ENCODE measurements at places on chromosomes 3 and 15.

- DNase-seq = no peak
These were observed 169.3 kb downstream of the GREM1 start for GRCh38 chr15:32887090-32887489.

DNA sequence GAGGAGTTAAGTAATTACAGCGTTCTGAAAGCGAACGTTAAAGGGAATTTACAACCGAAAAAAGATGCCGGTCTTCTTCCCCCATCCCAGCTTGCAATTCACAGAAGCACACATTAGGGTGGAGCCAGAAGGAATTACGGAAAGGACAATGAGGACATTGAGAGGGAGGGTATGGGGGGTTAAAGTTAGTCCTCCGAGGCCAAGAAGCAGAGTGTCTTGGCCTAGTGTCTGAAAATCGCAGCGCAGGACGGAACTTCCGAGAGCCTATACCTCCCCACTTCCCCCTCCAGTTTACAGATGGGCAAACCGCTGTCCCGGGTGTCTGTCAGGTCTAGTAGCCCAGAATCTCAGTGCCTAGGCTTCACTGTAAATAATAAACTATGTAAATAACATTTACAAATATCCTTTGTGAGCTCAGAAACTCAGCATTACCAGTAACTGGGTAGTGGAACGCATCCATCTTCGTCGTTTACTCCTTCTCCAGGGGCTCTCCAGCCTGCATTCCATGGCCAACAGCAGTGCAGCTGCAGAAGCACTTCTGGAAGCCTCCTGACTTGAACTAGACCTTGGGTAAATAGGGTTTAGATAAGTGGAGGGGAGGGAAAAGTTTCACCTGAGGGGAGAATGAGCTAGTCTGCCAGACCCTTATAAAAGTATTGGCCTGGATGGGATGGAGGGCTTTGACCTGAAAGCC, 922 bp downstream of the ADPRH start:
- no peak for DNase-seq

DNA sequence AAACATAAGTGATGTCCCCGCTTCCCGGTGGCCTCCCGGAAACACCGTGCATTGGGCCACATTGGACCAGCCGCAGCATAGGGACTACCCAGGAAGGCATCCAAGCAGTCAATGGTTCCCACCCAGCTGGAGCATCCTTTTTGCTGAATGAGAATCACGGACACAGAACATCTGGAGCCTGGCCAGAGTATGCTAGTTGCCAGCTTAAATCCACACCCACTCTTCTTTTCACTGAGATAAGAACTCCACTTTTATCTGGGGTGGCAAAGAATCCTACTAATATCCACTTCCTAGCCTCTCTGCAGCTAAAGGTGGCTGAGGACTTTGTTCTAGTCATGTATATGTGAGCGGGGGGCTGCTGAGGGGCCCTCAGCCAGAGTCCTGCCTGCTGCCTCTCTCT, 95.2 kb upstream of the PLXNA1 start:
- DNase-seq = no peak

- DNase-seq = no peak
These were observed at the start of gene LSMEM2 for GRCh38 chr3:50278880-50279224. Gene LSMEM2 (plus strand): TSS chr3:50279087. CDS start chr3:50279114, 27 bp downstream.

DNA sequence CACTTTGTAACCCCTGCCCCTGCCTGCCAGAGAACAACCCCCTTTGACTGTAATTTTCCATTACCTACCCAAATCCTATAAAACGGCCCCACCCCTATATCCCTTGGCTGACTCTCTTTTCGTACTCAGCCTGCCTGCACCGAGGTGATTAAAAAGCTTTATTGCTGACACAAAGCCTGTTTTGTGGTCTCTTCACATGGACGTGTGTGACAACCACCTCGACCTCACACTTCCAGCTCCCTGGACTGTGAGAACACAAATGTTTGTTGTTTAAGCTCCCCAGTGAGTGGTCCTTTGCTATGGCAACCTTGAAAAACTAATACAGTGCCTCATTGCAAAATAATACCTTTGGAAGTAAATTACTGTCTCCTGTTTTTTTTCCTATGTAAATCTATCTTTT, 299.2 kb upstream of the POU1F1 start:
- no peak for DNase-seq

DNA sequence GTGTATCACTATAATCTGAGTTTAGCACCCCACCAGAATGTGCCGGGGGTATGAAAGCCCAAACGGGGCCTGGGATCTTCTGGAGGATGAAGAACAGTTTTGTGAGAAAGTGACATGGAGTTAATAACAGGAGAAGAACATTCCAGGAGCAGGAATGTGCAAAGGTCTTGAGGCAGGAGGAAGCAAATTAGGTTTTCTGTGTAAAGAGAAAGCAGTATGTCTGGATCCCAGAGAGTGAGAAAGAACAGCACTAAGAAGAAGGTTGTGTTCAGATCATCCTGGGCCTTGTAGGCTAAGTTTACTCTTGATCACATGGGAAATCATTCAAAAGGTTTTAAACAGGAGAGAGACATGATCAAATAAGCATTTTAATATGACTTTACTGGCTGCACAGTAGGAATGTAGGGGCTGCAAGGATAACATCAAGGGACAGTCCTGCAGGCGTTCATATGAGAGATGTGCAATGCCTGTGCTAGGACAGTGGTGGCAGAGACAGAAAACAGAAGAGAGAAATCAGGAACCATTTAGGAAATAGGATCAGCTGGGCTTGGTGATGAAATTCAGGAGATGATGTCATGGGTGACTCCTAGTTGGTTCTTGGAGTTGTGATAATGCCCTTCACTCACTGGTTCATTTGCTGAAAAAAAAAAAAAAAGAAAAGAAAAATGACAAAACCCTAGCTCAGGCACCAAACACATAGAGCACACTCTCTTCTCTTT, 113.5 kb downstream of the TNIK start:
- no peak for DNase-seq

- no peak for DNase-seq
These were observed 2.9 kb upstream of the C15orf39 start for GRCh38 chr15:75198560-75199356.

- no peak for DNase-seq
These were observed 22.9 kb upstream of the TNFSF10 start for GRCh38 chr3:172546105-172546504.

DNA sequence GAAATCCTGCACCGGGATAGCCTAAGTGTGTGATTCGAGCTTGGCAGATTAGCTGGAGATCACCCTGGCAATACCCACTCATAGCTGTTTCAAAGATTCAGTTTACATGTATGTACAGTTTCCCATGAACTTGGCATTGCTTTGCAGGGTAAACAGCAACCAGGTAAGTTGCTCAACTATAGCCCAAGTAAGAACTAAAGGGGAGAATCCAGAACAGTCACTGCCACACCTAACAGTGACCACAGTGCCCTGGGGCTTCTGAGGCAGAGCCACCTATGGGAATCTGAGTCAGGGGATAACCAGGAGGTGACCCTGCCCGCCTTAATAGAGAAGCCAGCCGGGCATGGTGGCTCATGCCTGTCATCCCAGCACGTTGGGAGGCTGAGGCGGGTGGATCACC, 15.9 kb downstream of the CDAN1 start:
- DNase-seq = no peak

DNA sequence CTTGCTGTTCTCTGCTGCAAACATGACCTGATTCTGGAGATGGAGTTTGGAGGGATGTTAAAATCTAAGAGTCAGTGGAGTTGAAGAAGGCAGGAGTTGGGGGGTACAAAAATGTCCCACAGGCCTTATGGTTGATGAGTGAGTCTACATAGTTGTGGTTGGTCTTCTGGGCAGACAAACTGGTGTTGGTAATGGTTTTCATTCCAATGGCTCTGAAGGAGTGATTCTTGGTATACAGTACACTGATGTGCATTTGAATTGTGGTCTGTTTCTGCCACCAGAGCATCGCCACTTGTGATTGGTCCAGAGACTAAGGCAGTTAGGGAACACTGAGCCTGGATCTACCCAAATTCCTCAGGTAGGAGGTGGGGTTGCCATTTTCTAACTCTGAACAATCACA, 514.1 kb upstream of the CFAP20DC start:
- DNase-seq = no peak

- DNase-seq = no peak
These were observed 13.1 kb upstream of the DYNC1LI1 start for GRCh38 chr3:32583708-32584107.

DNA sequence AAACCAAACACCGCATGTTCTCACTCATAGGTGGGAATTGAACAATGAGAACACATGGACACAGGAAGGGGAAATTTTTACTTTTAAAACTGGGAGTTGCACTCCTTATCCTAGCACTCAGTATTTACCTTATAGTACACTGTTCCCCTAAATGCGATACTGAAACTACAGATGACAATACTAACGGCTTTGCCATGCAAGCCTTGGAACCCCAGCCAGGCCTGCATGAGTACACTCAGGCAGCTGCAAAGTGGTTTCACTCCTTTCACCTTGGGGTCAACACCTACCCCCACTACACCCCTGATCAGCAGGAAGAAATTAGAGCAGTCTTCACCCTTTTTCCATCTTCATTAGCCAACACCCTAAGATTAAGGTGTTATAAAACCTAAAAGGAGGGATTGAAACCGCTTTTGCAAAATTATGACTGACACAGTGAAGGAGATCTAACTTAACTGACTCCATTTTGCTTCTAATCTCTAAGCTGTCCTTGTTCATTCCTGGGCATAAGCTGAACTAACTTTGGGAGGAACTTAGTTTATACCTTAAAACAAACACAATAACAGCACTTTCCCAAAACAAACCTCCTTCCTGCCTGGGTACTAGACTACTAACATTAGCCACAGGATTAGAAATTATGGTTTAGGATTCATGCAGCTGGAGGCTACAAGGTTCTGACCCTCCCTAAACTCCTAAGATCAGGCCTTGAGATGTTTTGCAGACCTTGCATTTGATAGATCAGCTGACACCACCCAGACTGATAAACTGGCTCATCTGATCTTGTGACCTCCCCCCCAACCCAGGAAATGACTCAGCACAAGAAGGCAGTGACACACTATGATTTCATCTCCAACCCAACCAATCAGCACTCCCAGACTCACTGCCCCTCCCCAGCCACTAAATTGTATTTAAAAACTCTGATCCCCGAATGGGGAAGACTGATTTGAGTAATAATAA, 452.1 kb upstream of the PPP2R3A start:
- no peak for DNase-seq

DNA sequence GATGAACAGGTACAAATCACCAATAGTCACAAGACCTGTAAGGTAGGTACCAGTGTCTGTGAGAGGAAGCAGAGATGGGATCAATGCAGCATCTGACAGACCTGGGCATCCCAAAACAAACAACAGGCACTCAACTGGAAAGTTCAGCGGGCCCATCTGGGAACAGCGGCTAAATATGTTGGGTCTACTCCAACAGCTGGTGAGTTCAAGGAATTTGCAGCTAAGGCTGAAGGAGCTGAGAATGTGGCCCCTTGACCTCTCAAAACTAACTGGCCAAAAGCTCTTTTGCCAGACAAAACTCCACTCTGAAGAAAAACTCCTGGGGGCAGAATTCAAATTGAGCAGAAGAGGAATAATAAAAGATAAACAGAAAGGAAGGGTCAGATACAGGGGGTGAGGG, 24.4 kb downstream of the AVEN start:
- no peak for DNase-seq

DNA sequence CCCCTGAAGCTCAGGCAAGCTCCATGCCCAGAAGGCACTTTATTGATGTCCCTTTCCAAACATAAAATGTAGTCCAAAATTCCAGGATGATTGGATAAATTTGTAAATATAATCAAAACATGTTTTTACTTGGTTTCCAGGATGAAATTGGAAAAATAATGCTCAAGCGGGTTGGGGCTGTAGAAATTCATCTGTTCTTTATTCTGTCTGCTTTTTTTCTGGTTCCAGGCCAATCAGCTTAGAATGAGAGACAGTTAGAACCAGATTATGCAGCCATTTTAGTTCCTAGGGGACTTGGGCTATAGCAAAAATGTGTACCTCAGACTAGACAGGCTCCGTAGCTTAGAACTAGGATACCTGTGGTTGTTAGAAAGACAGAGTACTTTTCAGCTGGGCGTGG, 450.8 kb downstream of the MCTP2 start:
- no peak for DNase-seq

DNA sequence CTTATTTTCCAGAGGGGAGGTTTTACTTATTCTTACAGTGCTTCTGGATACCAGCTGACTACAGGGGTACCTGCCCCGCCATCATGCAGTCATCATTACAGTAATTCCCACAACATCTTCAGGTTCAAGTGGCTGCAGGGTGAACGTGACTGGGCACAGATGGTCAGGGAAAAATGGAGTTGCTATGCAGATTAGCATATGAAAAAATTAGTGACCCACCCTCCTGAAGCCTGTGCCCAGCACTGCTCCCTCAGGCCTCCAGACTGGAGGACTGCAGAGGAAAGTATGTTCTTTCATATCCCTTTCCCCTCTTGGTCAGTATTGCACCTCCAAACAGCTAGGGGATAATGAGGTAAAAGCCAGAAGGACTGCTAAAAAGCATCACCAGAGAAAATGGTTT, 937.9 kb downstream of the TUSC7 start:
- DNase-seq = no peak

- no peak for DNase-seq
These were observed 872 bp downstream of the DLEC1 start for GRCh38 chr3:38039899-38040261.

DNA sequence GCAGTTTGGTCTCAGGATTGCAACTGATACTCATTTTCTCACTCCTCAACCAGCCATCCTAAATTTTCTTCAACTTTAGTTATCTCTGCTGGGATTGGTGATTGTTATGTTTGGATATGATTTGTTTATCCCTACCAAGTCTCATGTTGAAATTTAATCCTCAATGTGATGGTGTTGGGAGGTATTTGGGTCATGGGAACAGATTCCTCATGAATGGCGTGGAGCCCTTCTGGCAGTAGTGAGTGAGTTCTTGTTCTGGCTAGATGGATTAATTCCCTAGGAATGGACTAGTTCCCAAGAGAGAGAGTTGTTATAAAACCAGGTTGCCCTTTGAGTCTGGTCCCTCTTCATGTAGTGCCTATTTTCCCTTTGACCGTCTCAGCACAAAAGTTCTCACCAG, 399.9 kb downstream of the SQOR start:
- DNase-seq = no peak

- DNase-seq = no peak
These were observed 10.5 kb downstream of the FILIP1L start for GRCh38 chr3:100103558-100104441.

DNA sequence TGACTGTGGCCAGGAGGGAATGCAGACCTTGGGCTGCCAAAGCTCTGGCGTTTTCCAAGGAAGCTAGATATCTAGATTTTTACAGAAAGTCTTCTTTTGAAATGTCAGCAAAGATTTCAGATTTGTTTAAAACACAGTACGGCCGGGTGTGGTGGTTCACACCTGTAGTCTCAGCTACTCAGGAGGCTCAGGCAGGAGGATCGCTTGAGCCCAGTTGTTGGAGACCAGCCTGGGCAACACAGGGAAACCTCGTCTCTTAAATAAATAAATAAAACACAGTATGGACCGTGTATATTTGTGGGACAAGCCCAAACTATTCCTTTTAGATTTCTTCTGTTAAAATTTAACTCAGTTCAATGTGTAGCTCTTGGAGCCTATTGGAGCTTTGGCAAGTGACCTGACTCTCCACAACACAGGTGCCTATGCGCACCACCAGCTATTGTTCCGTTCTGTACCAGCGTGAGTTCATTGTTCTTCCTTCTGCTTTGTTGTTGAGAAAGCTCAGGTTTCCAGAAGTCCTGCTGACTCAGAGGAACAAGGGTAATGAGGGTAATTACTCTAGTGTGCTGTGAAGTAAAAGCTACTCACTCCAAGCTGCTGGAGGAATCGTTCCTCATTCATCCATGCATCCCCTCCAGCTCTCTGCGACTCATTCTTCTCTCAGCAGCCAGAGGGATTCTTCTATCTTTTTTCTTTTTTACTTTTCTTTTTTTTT, 73.1 kb upstream of the SLC6A6 start:
- no peak for DNase-seq
